ENCODE measurements at places on chromosomes 16 and 17.

DNA sequence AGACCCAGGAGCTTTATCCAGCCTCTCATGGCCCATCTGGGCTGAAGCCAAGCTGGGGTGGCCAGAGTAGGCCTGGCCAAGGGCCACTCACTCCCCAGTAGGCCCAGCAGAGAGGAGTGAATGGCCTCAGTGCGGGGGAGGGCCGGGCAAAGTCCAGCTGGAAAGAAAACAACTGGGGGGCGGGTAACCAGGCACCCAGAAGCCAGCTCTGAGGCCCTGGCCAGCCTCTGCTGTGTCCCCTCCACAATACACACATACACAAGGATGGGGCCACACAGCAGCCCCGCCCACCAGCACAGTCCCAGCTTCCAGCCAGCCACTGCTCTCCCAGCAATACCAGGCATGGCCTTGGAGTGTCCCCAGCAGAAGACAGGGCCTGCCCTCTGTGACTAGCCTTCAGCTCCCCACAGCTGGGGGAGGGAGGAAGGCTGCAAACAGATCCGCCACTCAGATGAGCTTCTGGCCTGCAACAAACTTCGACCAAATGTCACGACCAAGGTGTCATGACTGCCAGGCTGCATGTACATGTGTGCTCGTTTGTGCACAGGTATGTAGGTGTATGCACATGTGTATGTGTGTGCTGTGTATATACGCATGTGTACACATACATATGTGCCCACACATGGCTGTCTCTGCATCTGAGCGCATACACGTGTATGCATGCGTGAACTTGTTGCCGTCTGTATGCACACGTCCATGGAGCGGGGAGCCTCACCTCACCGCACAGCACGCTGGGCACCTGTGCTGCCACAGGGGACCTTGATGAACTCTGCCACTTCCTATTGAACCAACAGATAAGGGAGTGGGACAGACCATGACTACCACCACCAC, 5.0 kb downstream of the CARHSP1 start:
- no peak for DNase-seq

DNA sequence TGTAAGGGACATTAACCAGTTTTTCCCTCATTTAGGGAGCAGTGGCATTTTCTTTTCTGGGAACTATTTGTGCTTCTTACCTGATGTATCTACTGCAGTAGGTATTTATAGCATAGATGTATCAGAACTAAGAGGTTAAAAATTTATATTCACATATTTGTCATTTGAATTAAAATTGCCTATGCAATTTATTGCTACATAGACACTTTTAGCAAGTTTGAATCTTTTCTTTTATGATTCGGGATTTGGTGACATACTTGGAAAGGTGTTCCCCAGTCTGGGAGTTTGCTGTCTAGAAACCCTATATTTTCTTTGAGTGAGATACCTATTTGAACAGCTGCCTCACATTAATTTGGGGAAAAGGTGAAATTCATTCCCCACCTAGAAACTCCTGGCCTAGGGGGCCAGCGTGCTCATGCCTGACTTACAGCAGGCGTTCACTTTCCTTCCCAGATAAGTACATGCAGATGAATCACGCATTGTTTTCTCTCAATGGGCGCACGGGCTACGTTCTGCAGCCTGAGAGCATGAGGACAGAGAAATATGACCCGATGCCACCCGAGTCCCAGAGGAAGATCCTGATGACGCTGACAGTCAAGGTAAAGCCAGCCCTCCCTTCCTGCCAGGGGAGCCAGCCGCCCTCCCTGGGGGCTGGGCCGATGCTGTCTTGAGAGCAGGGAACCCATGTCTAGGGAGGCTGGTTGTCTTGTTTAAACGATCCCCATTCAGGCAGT, 73.8 kb downstream of the SDR42E1 start:
- DNase-seq: no peak

DNA sequence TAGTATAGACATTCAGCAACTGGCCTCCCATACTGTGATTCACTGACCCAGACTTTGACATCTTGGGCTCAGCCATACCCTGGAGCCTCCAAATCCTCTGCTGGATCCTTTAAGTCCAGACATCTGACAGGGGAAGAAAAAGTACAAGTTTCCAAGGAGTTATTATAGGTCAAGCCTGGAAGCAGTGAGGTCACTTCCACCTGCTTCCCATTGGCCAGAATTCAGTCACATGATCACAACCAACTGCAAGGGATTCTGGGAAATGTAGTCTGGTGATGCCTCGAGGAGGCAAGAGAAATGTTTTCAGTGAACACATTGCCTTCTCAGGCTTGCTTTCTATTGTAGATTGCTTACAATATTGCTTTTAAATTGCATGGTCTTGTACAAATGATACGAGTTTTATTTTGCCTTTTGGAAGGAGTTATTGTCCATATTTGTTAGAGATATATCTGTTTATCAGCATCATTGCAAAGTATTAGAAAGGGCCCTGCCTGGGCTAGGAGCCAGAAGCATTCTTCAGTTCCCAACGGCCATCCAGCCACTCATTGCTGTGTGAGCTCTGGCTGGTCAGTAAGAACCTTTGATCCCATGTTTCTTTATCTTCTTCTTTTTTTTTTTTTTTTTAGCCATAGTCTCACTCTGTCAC, 696.9 kb downstream of the WWOX start:
- DNase-seq: no peak

DNA sequence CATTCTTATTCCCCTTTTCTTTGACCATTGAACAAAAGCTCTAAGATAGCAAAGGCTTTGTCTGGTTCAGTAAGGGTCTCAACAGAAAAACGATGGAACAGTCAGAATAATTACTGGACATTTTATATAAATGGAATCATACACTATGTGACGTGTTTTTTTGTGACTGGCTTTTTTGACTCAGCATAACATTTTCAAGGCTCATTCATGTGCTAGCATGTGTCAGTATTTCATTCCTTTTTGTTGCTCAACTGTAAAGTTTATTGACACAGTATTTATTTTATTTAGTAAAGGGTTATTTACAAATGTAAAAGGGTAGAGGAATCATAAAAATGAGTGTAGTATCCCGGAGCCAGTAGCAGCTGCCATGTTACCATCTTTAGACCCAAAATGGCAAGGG, 226.2 kb downstream of the CDRT15L2 start:
- DNase-seq: no peak

- no peak for DNase-seq
Measured at GRCh38 chr16:71216714-71217113, 13.8 kb downstream of the HYDIN start.

GRCh38 chr17:40909755-40910154, 24.7 kb upstream of the KRT20 start:
- no peak for DNase-seq

DNA sequence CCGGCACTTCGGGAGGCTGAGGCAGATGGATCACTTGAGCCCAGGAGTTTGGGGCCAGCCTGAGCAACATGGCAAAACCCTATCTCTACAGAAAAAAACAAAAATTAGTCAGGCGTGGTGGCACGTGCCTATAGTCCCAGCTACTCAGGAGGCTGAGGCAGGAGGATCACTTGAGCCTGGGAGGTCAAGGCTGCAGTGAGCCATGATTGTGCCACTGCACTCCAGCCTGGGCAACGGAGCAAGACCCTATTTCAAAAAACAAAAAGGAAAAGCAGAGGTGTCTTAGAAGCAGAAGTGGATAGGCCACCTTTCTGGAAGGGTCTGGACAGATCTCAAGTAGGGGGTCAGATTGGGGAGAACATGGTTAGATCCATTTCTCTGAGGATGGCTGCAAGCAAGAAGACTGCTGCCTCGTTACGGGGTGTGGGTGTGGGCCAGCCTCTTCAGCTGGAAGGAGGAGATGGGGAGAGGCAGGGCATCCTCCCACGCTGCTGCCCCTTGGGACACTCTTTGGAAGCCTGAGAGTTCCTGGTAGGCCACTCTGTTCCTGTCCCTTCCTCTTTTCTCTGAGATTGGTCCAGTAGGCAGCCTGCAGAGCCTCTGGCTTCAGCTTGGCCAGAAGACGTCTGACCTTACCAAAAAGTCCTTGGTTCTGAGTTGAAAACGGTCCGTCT, 208.0 kb downstream of the MSI2 start:
- DNase-seq: no peak

DNA sequence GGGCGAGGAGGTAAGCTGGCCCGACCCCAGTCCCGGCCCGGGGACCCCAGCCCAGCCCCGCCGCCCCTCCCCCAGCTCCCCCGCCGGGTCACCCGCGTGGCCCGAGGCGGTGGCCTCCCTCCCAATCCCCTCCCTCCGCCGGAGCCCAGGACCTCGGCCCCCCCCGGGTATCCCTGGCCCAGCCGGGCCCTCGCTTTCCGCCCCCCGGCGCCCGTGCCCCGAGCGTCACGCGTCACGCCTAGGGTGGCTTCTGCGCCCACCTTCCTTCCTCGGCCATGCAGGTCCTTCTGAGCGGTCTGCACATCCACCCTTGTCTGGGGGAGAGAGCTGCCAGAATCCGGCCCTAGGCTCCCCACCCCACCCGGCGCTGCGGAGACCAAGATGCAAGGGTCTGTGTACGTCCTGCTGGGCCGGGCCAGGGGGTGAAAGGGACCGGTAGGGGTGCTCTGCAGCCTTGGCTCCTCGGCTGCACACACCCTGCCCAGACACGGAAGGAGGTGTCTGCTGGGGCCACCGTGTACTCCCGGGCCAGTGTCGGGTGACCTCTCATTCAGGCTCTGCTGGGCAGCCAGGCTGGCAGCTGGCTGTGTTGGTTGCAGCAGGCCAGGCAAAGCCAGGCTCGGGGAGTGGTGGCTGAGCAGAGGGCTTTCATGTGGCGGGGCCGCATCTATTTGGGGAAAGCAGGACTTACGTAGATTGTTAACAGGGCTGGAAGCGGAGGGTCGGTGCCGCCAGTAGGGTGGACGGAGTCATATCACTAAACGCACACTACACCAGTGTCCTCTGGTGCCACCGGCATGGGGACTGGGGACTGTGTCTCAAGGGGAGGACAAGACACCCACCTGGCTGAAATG, 754 bp downstream of the RAB11FIP4 start:
- no peak for DNase-seq

DNA sequence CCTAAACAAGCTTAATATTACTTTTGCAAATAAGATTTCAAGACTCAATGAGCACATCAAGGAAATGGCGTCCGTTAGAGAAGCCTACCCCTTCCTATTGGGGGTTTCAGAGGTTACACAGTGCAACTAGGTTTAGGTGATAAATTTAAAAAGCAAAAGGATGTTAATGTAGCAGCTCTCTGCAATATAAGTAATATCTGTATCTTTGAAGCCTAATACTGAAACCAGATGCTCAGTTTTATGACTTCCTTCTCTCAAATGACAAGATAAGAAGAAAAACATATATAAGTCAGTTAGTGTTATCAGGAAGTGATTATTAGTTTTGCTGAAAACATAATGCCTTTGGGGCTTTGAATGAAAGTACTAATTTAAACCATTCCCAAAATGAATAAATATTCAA, 54.3 kb upstream of the MED13 start:
- no peak for DNase-seq

- DNase-seq: no peak
Measured at GRCh38 chr17:7191069-7191468, 11.9 kb upstream of the ASGR1 start.

GRCh38 chr17:21233581-21234347, 19.4 kb downstream of the NATD1 start:
- DNase-seq: no peak

DNA sequence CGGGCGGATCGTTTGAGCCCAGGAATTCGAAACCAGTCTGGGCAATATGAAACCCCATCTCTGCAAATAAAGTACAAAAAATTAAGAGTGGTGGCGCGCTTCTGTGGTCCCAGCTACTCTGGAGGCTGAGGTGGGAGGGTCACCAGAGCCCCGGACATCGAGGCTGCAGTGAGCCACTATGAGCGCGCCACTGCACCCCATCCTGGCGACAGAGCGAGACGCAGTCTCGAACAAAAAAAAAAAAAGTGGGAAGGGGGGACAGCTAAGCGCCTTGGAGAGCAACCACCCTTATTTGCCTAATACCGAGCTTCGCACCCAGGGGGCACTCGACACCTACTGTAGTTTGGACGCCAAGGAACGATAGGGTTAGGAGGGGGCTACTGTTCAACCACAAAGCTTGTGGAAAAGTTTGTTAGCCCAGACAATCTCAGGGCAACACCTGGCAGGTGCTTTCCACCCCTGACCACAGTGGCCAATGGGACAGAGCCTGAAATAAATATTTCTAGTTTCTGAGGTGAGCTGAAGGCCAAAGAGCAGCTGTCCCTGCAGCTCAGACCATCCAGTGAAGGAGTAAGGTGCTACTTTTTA, 847 bp upstream of the PSMC3IP start:
- peak; percentile 43 for DNase-seq

DNA sequence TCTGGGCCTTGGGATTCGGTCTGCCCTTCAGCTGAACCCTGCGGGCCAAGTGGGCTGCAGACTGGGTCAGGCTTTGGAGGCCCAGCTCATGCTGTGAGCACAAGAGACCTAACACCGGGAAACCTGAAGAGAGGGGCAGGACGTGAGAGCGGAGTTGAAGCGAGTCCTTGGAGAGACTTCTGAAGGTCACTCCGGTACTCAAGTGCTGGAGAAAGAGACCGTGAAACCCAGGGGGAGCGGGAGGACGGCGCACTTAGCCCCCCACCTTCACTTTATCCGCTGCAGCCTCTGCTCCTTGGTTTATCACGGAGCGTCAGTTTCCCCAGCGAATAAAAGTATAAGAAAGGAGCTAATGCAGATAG, 361 bp downstream of the UQCRC2 start:
- DNase-seq: no peak

GRCh38 chr16:3716831-3717234, 491 bp downstream of the TRAP1 start:
- DNase-seq: no peak

- no peak for DNase-seq
Measured at GRCh38 chr16:67551972-67552371, 10.4 kb upstream of the CTCF start.

GRCh38 chr17:12230481-12231354, 210.0 kb downstream of the MAP2K4 start:
- no peak for DNase-seq

- DNase-seq: no peak
Measured at GRCh38 chr17:60039114-60039846, 39.4 kb downstream of the HEATR6 start.

- no peak for DNase-seq
Measured at GRCh38 chr17:78919861-78920450, 5.2 kb downstream of the TIMP2 start.

- no peak for DNase-seq
Measured at GRCh38 chr16:2056681-2057407, 9.1 kb downstream of the TSC2 start.

GRCh38 chr16:6558661-6559060, 774.0 kb upstream of the RBFOX1 start:
- DNase-seq: no peak

Data from stimulated activated CD8-positive, alpha-beta memory T cell treated with anti-CD3 and anti-CD28 coated beads, Interleukin-2, amount 100 ng/mL, for 1 hour (primary cell).